T-helper 2 cell (primary cell): ENCODE measurements at places on chromosomes 2 and 18.

GRCh38 chr2:201962774-201963562 lies 70.7 kb upstream of the FZD7 start:
- no peak for DNase-seq

DNA sequence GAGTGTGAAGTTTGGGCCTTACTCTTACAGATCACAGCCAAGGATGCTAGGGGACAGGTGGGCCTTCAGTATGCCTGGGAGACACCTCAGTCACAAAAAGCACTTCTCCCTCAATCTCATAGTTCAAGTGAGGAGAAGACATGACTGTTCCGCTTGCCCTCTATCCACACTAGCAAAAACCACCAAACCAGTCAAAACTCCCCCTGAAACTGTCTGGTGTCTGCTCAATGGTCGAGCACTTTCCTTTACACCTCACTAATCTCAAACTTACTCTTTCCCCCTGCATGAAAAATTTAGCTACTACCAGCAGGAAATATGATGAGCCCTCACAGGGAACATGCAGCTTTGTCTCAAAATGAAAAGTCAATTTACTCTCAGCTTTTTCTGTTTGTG lies 232.2 kb downstream of the TRIB2 start:
- no peak for DNase-seq

GRCh38 chr18:54881229-54881768 lies 53.0 kb downstream of the RAB27B start:
- no peak for DNase-seq

GRCh38 chr18:62981566-62981965 lies 266.2 kb downstream of the PHLPP1 start:
- no peak for DNase-seq

GRCh38 chr2:165373278-165374010 lies 96.1 kb upstream of the CSRNP3 start:
- no peak for DNase-seq

DNA sequence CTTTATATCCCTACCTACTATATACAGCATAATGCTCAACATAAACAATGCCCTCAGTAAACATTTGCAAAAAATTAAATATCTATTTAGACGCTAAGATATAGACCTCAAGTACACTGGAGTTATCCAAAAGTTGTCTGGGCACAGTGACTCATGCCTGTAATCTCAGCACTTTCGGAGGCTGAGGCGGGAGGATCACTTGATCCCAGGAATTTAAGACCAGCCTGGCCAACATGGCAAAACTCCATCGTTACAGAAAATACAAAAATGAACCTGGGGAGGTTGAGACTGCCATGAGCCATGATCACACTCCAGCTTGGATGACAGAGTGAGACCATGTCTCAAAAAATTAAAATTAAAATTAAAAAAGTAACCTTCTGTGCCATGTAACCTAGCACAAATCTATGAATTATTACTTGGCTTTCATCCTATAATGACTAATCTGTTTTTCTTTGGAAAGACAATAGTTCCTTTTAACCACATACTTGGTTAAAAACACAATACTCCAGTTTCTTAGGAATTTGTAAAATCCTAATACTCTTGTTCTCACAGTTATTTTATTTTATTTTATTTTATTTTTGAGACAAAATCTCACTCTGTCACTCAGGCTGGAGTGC lies 6.7 kb upstream of the TNFAIP6 start:
- no peak for DNase-seq

GRCh38 chr18:48363175-48363574 lies 46.0 kb downstream of the ZBTB7C start:
- no peak for DNase-seq

DNA sequence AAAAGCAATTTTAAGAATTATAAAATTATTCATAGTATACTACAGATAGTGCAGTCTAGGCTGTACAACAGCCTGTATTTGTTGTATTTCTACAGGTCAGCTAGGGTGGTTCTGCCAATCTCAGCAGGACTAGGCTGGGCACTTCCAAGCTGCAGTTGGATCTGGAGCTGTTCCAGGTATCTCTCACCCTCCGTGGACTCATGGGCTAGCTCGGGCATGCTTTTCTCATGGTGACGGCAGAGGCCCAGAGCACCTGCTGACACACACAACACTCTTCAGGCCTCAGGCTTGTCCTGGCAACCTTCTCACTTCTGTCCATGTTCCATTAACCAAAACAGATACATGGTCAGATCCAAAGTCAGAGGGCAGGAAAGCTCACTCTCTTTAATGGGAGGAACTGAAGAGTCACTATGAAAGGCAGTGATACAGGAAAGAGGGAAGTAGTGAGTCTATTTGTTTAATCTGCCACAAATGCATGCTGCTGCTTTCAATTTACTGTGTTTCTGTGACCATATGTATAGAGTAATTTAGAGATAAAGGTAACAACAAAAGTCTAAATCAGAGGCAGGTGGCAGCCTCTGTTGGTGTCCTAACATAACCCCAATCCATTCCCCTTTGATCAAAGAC lies 462.4 kb upstream of the ACVR2A start:
- no peak for DNase-seq

DNA sequence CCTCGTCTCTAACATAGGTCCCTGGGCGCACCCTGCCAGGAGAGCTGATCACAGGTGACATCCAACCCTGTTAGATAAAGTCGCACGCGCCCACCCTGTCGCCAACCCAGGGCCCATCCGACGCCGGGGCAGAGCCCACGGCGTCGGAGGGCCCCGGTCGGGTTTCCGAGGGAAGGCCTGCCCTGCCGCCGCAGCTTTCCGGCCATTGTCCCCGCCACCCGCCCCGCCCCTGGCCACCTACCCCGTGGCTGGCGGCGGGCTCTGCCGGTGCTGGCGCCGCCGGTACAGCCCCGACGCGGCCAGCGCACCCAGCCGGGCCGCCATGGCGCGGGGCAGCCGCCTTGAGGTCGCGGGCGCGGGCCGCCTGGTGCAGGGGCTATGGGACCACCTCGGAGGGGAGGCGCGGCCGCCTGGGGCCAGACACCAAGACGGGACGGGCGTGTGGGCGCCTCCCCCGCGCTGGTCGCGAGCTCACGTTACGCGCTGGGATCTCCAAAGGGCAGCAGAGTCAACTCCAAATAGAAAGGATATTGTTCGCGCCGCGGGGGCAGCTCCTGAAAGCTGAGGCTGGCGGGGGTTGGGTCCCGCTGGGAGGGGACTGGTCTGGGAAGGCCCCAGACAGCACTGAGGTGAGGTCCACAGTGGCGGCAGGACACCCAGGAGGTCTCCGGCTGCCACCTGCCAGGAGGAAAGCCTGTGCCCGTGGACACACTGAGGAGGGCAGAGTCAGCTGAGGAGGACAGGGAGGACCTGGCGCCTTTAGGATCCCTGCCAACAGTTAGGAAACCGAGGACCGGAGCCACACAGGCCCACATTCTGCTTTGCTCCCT lies 11.1 kb downstream of the LIMS2 start:
- DNase-seq = no peak

GRCh38 chr2:67671464-67672450 lies 274.6 kb downstream of the ETAA1 start:
- DNase-seq = no peak
